Activated T-helper 1 cell treated with anti-CD3 and anti-CD28 coated beads, Interleukin-12 subunit alpha, Interleukin-12 subunit beta, Interleukin-2, Interleukin-4 antibody, amounts not matched to agents 30 ng/mL and 10 ng/mL and 1 ng/mL, durations not matched to agents 14 hours and 24 hours and 36 hours (primary cell): ENCODE measurements at places on chromosomes 3 and 15.

DNA sequence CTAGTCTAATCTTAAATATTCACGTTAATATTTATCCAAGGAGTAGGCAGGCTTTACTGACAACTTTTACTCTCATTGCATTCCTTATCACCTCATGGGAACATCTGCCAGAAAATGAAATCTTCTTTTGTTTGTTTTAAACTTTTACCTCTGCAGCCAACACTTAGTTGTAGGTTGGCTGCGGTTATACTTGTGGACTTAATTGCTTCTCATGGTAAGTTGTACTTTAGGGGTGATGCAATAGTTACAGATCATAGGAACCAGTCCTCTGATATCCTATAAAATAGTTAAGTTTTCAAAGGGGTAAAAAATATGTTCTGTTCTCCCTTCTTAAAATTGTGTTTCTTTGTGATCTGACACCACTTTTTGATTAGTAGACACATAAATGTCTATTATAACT lies 321.9 kb downstream of the ZPLD1 start:
- no peak for DNase-seq

DNA sequence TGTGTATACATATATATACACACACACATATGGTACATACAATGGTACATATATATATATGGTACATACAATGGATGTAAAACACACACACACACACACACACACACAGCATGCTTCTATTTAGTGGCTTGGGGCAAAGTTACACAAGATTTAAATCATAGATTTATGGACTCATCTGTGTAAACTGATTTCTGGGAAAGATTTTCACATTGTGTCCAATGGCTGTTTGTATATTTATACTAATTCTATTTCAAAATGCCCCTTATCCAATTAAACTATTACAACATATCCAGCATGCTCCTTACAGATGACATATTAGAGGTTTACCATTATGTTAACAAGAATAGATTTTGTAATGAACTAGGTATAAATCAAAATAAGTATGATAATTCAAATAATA lies 94.9 kb downstream of the ANO10 start:
- DNase-seq: no peak

GRCh38 chr3:8279886-8280550 lies 221.6 kb upstream of the LMCD1 start:
- no peak for DNase-seq

- no peak for DNase-seq
Observed at GRCh38 chr3:191148131-191148530, 50.9 kb upstream of the OSTN start.

- DNase-seq: no peak
Observed at GRCh38 chr15:44738340-44738984, 2.1 kb downstream of the TRIM69 start.

- DNase-seq: no peak
Observed at GRCh38 chr3:61664105-61664482, 102.7 kb downstream of the PTPRG start.

- DNase-seq: no peak
Observed at GRCh38 chr3:101861212-101861788, 12.0 kb downstream of the NFKBIZ start.

DNA sequence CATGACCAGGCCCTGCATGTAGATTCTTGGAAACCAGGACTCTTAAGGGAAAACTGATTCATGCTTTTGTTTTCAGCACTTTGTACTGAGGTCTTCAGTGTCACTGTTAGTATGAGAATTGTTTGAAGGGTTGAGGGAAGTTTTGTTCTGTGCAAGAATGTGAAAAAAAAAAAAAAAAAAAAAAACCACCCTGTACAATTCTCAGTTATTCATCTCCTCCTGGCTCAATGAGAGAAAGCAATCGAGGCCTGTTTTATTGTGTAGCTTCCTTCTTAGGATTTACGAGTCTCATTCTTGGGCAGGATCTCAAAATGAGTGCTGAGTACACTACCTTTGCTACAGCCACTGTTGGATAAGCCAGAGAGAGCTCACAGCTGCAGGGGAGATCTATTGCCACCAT lies 469.5 kb downstream of the CNTN4 start:
- DNase-seq: no peak

DNA sequence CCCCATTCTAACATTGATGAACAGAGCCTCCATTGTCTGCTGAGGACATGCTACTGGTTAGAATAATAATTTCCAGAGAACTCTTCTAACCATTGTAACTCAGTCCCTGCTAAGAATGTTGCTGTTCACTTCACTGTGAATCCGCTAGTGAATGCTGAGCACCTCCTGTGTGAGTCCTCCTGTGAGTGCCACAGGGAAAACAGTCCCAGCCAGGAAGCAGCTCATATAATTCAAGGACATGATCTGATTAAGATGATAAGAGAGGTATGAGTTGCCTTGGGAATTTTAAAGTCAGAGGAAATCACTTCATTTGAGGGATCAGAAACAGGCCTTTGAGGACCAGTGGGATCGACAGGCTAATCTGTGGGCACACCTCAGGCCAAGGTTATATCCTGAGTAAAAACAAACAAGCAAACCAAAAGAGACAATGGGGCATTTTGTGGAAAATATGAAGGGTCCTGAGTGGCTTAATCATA lies 33.9 kb upstream of the GPR160 start:
- DNase-seq: no peak

DNA sequence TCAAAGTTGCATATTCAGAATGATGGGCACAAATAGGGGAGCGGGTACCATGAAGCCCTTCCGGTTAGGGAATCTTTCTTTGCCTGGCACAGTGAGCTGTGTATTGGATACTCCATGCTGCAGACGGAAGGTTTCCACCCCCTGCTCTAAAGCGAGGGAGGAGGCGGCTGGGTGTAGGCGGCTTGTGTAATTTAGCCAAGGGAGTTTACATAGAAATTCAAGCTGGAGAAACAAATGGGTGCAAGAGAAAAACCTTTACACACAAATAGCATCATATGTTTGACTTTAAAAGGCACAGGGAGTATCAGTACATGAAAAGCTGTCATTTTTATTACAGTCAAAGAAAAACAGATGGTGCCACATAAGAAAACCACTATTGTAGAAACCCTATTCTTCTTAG lies 59.3 kb upstream of the ADCY5 start:
- DNase-seq: no peak
